ENCODE measurements at places on chromosomes 11 and 22.

GRCh38 chr11:17171343-17171742 lies 36.4 kb downstream of the PIK3C2A start:
- peak; percentile 15 for DNase-seq

- DNase-seq = no peak
These were observed 61.6 kb downstream of the CASP12 start for GRCh38 chr11:104836691-104837090.

DNA sequence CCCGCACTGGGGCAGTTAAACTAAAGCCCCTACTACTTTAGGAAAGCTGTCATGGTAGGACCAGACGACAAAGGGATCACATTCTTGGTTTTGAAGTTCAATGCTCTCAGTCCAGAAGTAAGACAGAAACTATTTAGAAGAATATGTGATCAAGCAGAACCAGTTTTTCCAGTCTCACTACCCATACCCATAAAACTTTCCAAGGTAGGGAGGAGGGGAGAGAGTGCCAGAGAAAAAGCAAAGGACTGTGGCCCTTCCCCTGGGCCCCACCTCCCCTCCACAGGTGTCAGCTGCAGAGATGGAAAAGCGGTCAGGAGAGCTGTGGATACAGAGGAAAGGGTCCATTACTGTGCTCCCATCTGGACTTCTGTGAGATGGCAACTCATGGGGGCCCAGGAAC lies 587.1 kb downstream of the SOX6 start:
- DNase-seq = no peak

- no peak for DNase-seq
These were observed 1461.2 kb downstream of the TBC1D22A start for GRCh38 chr22:48223488-48224190.

- peak; percentile 84 for DNase-seq
These were observed 58.9 kb downstream of the MYEOV start for GRCh38 chr11:69352715-69353319.

DNA sequence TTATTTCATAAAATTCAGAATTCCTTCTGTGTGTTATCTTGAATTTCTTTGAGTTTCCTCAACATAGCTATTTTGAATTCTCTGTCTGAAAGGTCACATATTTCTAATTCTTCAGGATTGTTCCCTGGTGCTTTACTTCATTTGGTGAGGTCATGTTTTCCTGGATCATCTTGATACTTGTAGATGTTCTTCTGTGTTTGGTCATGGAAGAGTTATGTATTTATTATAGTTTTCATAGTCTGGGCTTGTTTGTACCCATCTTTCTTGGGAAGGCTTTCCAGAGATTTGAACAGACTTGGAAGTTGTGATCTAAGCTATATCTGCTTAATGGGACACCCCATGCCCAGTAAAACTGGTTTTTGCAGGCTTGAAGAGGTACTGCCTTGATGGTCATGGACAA lies 149.6 kb downstream of the METTL15 start:
- no peak for DNase-seq

GRCh38 chr22:43543522-43544288 lies 131.9 kb downstream of the MPPED1 start:
- DNase-seq = no peak

DNA sequence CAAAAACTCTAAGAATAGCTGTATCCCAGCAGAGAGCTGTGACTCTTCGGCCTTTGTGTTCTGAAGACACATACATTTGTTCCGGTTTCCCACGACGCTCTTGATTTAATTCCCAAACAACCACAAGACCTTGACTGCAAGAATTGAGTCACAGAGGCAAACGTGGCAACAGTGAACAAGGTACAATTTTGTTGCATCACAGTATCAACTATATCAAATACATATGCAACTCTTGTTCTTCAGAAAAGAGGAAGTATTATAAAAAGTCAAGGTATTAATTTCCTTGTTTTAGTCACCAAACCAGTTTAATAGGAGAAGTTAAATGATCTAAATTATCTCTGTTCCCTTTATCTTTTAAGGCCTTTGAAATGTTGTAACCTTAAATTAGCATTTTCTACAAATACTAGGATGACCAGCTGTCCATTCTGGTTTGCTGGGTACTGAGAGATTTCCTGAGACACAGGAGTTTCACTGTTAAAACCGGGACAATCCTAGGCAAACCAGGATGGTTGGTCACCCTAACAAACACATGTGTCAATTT lies 11.1 kb downstream of the HPS5 start:
- no peak for DNase-seq

DNA sequence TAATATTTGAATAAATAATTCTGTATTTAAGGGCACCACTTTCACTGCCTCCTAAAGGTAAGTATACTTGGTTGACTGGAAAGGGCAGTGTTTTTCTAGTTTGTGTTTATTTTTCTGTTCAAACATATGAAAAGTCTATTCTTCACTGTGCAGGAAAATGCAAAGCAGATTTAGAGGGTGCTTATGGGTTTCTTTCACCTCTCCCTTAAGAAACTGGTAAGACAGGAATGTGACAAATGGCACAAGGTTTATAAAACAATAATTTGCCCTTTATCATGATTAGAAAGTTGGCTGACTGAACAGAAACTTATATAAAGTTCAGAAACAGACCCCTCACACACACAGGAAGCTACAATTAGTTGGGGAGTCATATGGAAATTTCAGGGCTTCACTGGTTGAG lies 60.6 kb downstream of the PLEKHA7 start:
- DNase-seq = no peak

DNA sequence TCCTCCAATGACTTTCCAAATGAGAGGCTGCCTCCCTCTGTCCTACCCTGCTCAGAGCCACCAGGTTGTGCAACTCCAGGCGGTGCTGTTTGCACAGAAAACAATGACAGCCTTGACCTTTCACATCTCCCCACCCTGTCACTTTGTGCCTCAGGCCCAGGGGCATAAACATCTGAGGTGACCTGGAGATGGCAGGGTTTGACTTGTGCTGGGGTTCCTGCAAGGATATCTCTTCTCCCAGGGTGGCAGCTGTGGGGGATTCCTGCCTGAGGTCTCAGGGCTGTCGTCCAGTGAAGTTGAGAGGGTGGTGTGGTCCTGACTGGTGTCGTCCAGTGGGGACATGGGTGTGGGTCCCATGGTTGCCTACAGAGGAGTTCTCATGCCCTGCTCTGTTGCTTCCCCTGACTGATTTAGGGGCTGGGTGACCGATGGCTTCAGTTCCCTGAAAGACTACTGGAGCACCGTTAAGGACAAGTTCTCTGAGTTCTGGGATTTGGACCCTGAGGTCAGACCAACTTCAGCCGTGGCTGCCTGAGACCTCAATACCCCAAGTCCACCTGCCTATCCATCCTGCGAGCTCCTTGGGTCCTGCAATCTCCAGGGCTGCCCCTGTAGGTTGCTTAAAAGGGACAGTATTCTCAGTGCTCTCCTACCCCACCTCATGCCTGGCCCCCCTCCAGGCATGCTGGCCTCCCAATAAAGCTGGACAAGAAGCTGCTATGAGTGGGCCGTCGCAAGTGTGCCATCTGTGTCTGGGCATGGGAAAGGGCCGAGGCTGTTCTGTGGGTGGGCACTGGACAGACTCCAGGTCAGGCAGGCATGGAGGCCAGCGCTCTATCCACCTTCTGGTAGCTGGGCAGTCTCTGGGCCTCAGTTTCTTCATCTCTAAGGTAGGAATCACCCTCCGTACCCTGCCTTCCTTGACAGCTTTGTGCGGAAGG lies 2.9 kb downstream of the APOC3 start:
- no peak for DNase-seq

- DNase-seq = no peak
These were observed 656 bp downstream of the SRRD start for GRCh38 chr22:26484360-26484706.

- no peak for DNase-seq
These were observed 4.0 kb downstream of the MS4A8 start for GRCh38 chr11:60703374-60703773.

GRCh38 chr22:21055880-21056319 lies 10.2 kb downstream of the LRRC74B start:
- DNase-seq = no peak

- no peak for DNase-seq
These were observed 14.2 kb downstream of the P2RY6 start for GRCh38 chr11:73286240-73286810.

DNA sequence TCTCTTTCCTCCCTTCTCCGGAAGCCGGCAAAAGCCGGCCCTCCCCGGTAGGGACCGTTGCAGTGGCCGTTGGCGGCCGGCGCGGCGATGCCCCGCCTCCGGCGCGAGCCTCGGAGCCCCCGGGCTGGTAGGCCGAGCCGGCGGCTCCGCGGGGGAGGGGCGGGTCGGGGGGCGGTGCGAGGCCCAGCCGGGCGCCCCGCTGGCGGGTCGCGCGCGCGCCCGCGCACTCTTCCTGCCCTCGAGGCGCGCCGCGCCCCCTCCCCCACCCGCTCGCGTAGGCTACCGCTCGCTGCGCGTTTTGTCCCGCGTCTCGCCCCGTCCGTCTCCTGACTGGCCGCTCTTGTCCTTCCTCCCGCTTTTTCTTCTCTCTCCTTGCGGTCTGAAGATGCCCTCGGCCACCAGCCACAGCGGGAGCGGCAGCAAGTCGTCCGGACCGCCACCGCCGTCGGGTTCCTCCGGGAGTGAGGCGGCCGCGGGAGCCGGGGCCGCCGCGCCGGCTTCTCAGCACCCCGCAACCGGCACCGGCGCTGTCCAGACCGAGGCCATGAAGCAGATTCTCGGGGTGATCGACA lies 591 bp downstream of the CAPRIN1 start:
- DNase-seq = peak; percentile 99
